ENCODE measurements at places on chromosomes 5 and 9.

GRCh38 chr9:85377731-85378289, 363.9 kb downstream of the AGTPBP1 start:
- no peak for DNase-seq

DNA sequence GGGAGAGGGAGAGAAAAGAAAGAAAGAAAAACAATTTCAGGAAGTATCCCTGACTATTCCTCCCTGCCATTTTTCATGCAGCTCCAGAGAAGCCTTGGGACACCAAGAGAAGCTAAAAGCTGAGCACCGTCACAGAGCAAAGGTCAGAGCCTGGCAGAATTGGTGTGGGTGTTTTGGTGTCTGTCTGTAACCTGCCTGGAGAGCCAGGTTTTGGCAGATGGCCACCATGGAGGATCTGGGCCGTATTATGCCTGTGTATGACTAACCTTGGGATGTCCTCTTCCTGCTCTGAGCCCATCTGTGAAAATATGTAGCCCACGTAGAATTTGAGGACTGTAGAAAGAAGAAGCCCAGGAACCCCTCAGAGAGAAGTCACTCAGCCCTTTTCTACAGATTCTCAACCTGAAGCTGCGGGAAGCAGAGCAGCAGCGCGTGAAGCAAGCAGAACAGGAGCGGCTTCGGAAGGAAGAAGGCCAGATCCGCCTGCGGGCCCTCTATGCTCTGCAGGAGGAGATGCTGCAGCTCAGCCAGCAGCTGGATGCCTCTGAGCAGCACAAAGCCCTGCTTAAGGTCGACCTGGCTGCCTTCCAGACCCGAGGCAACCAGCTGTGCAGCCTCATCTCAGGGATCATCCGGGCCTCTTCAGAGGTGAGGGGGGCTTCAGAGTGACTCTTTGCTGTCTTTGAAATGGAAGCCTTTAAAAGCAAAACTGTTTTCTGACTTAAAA, 18.8 kb downstream of the GLE1 start:
- peak; percentile 61 for DNase-seq

GRCh38 chr5:9174446-9174845, 371.4 kb downstream of the SEMA5A start:
- no peak for DNase-seq

DNA sequence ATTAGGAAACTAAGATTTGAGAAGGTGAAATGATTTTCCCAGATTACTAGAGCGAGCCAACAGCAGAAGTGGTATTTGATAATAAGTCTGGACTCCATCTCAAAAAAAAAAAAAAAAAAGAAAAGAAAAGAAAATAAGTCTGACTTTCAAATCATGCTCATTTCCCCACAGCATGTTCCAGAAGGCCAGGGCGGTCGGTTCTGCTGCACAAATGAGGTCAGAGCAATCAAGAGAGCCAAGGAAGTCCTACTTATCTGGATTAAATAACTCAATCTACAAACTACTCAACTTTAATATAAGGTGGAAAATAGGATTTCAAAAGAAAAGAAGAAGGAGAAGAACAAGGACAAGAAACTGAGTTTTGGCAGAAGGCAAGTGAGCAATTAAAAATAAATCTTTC, 130.4 kb upstream of the RASA1 start:
- no peak for DNase-seq

DNA sequence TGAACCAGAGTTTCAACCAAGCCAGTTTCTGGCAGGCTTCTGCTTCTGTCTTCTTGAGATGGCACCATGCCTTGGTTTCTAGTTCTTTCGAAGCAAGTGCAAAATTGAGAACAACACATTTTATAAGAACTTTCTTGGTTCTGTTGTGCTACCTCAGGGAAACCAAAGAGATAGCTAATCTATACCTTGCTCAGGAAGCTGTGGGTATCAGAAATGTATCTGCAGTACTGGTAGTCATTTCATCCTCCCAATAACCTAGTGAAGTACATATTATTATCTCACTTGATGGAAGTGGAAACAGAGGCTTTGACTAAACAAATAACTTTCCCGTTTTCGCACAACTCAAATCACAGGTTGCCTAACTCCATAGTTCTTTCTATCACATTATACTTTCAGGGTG, 246.6 kb downstream of the ENC1 start:
- no peak for DNase-seq

DNA sequence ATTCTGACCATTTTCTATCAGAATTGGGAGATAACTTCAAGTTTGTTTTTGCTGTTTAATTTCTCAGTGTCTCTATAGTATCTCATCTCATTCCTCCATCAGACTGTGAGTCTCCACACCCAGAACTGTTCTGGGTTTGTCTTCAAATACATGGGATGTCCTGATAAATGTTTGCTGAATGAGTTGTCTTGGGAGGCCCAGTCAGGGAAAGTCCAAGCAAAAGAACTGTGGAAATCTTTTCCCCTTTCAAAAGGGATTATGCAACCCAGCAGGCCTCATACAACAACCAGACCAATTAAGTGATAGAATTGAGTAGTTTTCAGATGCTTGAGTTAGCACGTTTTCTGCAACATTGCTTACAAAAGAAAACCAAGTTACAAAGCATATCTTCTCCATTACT, 324.4 kb downstream of the BRINP1 start:
- peak; percentile 2 for DNase-seq

GRCh38 chr9:79089054-79089560, 482.7 kb upstream of the TLE4 start:
- DNase-seq = no peak

DNA sequence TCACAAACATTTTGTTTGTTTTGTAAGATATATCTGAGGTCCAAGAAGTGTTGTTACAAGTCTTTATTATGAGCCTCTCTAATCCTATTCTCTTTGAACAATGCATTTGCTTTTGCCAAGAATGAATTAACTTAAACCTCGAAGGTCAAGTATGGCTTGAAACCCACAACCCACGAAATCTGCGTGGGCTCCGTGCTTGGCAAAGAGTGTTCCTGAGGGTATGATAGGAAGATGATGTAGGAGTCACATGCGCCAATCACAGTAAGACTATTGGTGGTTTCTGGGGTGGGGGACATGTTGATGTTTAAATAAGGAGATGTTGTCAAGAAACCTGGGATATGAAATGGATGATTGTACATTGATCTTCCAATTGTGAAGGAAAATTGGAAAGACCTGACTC, 330.8 kb upstream of the RFX3 start:
- DNase-seq = peak; percentile 95

DNA sequence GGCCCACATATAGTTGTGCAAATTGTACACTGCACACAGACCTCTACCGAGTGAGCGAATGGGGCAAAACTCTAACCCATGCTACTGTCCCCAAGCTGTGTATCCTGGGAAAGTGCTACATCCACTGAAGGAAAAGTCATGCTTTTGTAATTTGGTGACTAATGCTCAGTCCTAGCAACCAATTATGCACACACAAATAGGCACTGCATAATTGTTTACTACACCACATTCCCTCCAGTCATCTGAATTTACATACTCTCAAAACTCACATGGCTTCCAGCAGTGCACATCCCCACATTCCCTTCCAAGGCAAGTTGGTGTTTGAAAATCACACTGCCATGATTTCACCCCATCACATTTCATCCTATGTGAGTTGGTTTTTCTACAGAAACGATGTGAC, 125.9 kb upstream of the OSMR start:
- peak; percentile 84 for DNase-seq

- DNase-seq = no peak
These were observed 61.5 kb downstream of the PHF2 start for GRCh38 chr9:93637886-93638285.

GRCh38 chr9:136584934-136585333, 39.1 kb upstream of the NOTCH1 start:
- peak; percentile 35 for DNase-seq

GRCh38 chr5:155872629-155873220, 454.2 kb upstream of the SGCD start:
- DNase-seq = no peak

DNA sequence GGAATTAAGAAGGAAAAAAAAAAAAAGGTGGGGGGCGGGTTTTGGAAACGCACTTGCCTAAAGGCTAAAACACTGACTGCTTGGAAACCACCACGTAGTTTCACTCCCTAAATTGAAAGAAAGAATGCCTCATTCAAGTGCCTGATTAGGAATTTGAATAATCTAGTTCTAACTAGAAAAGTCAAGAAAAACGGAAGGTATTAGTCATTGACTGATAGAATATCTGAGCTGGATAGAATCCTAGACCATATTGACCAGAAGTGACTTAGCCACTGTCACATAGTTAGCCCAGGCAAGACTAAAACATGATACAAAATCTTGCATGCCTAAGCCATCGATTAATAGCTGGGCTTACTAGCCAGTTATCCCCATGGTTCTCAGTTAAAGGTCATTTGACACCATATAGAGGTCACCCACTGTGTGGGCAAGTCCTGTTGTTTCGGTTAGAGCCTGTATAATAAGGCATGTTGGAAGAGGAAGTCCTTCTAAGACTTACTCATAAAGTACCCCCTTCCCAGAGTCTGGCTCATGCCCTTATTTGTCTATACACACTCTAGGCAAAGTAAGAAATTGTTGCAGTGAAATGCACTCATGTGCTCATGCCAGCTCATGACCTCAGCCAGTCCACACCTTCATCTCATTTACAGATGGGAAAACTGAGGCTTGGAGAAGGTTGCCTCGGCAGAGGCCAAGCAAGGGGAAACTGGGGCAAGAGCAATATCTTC, 40.2 kb downstream of the SH3RF2 start:
- no peak for DNase-seq

GRCh38 chr5:150945486-150945885, 40.7 kb upstream of the ZNF300 start:
- peak; percentile 13 for DNase-seq

DNA sequence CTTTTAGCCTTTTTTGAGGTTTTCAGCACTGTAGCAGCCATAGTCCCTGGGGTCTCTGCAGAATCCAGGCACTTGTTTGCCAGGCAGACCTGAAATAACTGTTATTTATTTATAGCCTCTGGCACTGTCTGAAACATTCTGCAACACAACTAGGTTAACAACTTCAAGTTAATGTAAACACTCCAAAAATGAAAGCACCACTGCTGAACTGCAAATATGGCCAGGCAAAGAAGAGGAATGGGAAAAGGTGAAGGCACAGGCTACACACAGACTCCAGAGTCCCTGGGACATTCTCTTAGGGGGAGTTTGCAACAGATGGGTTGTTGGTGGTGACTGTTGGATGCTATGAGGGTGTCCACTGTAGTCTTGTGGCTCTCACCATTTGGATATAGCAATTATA, 369.0 kb downstream of the MAT2B start:
- no peak for DNase-seq

GRCh38 chr9:20236676-20237075, 385.6 kb downstream of the MLLT3 start:
- DNase-seq = no peak

GRCh38 chr9:21252721-21253547, 13.1 kb upstream of the IFNA14 start:
- DNase-seq = peak; percentile 7

Measured in amniotic epithelial cell (primary cell).